CD8-positive, alpha-beta memory T cell (primary cell): ENCODE measurements at places on chromosomes 16 and 17.

- DNase-seq, result no peak
These were observed 688 bp downstream of the CA10 start for GRCh38 chr17:52157603-52158449.

DNA sequence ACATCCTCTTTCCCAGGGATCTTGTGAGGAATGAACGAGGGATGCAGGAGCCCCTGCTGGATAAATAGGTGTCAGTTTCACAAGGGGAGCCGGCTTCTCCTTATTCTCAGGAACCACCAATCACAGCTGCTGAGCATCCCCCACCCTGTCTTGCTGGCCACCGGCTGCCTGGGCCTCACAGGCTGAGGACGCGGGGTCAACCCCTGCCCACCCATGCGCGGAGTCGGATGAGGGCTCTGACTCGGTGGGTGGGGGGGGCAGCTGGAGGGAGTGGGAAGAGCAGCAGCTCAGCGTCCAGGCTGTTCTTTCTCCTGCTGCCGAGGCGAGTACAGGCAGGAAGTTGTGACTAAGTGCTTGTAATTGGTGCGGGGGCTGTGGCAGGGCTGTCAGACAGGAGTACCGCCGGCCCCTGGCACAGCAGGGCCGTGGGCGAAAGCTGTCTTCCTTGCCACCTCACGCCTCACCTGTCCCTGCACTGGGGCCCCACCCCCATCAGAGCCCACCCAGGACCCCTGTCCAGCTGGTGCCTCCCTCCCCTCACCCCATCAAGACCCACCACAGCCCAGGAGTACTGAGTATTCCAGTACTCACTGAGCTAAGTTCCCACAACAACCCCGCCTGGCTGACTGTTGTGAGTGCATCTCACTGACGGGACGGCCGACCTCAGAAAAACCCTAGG lies 11.0 kb upstream of the DPEP1 start:
- peak; percentile 32 for DNase-seq

DNA sequence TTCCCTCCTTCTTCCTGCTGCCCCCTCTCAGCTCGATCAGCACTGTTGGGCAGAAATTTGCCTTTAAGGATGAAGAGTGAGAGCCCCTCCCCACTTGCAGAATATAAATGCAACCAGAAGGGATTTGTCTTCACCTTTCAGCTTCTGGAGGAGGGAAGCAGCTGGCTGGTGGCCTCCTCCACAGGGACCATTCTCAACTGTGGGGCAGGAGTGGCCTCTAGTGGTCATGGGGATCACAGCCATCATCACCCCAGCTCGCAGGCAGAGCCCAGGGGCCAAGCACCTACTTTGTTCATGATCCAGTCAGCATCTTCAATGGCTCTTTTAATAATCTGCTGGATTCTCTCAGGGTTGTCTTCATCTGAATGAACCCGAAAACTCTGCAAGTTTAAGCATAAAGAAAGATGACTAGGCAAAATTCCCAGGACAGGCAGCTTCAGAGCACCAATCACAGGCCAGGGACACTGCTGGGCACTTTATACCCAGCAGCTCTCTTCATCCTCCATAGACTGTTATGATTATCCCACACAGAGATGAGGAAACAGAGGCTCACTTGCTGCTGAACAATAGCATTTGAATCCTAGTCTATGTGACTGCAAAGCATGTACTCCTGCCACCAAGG lies 13.1 kb downstream of the LYRM9 start:
- peak; percentile 44 for DNase-seq

DNA sequence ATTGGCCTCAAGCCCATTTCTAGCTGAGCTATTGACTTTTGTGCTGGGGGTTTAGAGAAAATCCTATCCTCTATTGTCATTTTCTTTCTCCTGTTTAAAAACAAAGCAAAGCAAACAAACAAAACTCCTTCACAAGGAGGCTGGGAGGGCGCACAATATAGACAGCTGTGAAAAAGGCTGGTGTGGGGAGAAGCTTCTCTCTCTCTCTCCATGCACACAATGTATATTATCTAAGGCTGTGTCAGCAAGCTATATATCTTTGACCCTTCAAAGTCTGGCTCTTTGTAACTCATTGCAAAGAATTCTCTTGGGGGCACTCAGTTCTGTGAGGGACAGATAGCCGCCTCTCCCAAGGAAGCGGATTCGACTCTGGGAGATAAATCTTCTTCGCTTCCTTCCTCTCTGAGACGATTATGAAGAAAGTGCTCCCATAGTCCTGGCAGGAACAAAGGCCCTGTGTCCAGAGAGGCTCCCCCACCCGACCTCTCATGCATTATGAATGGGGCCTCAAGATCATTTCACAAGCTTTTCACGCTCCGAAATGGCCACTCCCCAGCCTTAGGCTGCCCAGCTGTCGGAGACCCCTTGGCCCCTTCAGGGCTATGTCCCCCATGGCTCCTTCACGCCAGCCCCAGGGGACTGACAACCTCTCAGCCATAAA lies 33.2 kb upstream of the MEAK7 start:
- no peak for DNase-seq

DNA sequence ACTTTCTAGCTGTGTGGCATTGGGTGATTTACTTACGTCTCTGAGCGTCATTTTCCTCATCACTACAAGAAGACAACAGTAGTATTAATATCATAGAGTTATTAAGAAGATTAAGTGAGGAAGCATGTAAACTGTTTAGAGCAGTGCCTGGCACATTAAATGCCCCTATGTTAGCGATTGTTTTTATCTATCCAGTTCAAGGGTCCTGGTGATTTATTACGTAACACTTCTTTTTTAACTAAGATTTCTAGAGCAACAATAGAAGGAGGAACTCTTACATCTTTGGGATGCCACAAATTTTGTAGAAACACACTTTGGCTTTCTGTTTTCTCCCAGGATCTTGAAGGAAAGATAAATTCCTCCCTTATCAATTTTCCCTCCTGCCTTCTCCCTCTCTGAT lies 3.3 kb upstream of the GAS7 start:
- no peak for DNase-seq

GRCh38 chr16:86919578-86920305 lies 341.4 kb downstream of the FOXL1 start:
- DNase-seq, result no peak

- DNase-seq, result no peak
These were observed 37.3 kb downstream of the PIEZO1 start for GRCh38 chr16:88747588-88748301.

DNA sequence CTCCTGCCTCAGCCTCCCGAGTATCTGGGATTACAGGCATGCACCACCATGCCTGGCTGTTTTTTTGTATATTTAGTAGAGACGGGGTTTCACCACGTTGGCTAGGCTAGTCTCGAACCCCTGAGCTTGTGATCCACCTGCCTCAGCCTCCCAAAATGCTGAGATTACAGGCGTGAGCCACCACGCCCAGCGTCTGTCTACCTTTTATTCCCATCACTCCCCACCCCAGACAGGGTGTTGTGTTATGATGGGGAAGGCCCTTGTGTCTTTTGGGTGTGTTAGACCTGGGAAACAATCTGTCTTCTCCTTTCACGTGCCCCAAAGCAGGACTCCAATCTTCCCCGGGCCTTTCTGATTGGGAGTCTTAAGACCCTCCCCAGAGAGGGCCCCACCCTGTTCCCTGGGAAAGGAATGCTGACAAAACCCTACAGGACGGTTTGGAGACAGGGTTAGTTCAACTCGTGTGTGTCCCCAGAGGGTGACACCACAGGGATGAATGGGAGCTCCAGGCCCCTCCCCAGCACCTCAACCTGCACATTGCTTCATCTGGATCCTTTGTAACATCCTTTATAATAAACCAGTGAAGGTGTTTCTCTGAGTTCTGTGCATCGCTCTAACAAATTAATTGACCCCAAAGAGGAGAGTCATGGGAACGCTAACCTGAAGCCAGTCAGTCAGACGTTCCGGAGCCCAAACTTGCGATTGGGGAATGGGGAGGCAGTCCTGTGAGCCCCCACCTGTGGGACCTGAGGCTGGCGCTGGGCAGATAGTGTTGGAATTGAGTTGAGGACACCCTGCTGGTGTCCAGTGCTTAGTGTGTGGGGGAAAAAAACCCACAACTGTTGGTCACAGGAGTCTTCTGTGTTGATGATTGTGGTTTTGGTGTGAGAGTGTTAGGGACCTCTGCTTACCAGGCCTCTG lies 3.2 kb upstream of the ELOB start:
- peak; percentile 15 for DNase-seq

GRCh38 chr17:31386542-31387075 lies 4.9 kb upstream of the RAB11FIP4 start:
- no peak for DNase-seq

DNA sequence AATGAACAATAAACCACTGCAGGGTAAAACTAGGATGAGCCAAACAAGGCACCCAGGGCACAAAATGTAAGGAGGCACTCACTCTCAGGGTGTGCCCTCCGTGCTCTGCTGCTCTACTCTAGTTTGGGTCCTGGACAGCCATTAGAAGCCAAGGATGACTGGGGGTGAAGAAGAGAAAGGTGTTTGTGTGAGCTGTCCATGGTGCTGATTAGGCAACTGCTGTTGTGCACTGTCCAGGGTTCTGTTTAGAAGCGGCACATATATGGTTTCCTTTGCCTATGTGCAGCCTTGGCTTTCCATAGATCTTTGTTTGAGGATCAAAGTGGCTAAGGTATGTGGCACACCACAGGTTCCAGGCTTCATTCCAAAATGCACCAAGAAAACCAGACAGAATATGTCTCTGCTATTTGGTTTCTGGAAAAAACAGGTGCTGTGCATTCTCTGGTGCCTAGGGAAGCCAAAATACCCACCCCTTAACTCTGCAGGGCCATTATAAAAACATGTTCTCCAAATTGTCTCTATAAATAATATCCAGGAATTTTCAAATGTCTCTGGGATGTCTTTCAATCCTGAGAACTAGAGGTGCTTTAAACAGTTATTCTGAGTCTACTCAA lies 123.5 kb downstream of the CBLN1 start:
- no peak for DNase-seq

DNA sequence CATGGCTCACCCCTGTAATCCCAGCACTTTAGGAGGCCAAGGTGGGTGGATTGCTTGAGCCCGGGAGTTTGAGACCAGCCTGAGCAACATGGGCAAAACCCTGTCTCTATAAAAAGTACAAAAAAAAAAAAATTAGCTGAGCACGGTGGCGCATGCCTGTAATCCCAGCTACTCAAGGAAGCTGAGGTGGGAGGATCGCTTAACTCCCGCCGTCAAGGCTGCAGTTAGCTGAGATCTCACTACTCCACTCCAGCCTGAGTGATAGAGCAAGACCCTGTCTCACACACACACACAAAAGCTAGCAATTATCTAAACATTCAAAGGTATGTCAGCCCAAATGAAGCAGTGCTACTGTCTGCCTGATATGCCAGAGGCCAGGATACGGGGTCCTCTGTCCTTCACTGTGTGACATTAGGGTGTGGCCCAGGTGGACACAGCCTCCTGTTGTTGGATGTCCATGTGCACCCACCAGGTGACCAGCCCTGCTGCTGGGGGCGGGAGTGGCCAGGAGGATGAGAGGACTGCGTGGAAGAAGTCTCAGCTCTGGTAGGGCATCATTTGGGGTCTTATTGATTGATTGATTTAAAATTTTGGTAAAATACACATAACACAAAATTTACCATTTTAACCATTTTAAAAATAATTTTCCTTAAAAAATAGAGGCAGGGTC lies 3.9 kb downstream of the NLRC3 start:
- DNase-seq, result no peak

DNA sequence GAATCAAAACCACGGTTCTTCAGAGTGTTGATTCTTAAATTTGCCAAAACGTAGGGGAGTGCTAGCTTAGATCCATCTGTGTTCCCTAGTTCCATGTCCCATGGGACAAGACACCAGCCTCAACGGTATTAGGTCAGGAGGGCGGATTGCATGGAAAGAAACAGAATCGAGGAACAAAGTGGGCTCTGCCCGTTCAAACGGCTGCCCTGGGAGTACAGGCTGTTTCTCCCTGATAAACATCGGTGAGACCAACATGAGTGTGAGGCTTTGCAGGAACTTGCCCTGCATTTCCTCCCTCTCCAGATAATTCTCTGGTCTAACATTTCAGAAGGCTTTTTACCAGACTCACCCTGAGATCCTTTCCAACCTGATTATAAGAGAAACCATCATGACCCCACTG lies 82.2 kb downstream of the MRM3 start:
- DNase-seq, result no peak

GRCh38 chr16:12680531-12680930 lies 123.2 kb downstream of the CPPED1 start:
- no peak for DNase-seq

- no peak for DNase-seq
These were observed 134.0 kb upstream of the IRX6 start for GRCh38 chr16:55189682-55190636.

DNA sequence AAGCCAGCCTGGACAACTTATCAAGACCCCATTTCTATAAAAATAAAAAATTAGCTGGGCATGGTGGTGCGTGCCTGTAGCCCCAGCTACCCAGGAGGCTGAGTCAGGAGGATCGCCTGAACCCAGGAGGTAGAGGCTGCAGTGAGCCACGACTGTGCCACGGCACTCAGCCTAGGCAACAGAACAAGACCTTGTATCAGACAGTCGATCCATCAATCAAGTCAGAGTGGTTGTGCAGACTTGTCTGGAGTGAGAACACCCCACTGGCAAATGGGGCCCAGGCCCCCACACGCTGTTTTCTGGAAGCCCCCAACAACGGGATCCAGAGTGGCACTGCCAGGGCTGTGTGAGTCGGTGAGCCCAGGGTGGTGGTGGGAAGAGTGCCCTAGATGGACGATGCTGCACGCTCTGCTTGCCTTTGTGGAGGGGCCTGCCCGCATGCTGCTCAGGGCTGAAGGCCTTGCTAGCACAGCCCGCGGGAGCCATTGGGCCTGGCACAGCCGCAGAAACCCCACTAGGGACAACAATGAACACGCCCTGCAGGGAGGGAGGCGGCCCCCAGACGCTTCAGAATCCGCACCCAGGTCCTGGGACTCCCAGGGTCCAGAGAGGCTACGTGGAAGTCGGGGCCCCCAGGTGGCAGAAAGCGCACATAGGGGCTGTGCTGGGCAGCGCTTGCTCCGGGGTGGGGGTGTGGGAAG lies 80.1 kb upstream of the GNG13 start:
- DNase-seq, result no peak

DNA sequence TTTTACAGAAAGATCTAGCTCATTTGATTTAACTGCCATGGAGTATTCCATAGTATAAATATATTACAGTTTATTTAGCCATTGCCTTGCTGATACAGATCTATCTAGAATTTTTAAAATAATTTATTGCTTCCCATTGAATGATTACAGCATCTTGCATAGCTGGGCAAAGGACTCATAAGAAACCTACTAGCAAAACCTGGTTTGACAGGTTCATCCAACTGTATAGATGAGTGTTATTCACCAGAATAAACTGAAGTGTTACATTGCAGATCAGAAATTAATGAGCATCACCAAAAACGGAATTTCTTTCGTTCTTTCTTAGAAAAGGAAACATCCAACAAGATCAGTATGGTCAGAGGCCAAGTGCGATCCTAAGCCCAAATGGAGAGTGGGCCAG lies 202.2 kb upstream of the CACNG5 start:
- no peak for DNase-seq

- DNase-seq, result no peak
These were observed 16.6 kb downstream of the NXPH3 start for GRCh38 chr17:49592263-49592662.

GRCh38 chr16:76303637-76304314 lies 26.6 kb downstream of the CNTNAP4 start:
- no peak for DNase-seq

- peak; percentile 88 for DNase-seq
These were observed at the start of gene YPEL3 for GRCh38 chr16:30096105-30096861. YPEL3 (minus strand) TSS chr16:30096213; CDS start chr16:30095482, 731 bp downstream.

GRCh38 chr17:58956997-58957724 lies 149.5 kb downstream of the TRIM37 start:
- DNase-seq, result no peak
